ENCODE measurements at places on chromosomes 3 and 15. TPM values are rescaled to one million over a fixed set of nuclear protein-coding genes. Genes with fewer than 3 reads are reported as not detected.

- no peak for DNase-seq
Measured at GRCh38 chr3:53791317-53791716, 54.9 kb downstream of the CHDH start.

DNA sequence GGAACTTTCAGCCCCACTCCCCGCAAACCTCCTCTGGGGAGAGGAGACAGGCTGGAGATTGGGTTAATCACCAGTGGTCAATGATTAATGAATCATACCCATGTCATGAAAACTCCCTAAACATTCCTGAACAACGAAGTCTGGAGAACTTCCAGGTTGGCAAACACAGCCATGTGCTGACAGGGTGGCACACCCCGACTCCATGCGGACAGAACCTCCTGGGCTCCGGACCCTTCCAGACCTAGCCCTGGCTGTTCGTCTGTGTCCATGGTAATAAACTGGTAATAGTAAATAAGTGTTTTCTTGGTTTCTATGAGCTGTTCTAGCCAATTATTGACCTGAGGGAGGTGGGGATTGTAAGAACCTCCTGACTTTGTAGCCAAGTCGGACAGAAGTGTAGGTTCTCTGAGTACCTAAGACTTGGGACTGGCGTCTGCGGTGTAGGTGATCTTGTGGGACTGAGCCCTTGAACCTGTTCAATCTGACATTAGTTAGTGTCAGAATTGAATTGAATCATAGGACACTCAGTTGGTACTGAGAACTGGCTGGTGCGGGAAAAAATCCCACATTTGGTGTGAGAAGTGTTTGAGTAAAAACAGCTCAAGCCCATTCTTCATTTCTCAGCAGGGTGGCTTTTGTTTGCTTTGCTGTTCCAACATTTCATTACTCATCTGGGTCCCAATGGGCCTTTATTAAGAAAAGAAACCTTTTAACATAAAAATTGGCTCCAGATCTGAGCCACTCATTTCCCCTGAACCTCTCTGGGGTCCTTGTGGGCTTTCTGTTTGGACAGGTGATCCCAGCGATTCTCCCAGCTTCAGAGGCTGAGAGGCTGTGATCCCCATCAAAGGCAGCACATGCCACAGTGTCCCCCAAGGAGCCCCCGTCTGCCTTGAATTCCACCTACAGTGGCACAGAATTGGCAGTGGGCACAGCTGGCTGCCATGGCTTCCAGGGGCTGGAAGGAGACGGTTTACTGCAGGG is 151.0 kb downstream of the TJP1 start:
- no peak for DNase-seq

DNA sequence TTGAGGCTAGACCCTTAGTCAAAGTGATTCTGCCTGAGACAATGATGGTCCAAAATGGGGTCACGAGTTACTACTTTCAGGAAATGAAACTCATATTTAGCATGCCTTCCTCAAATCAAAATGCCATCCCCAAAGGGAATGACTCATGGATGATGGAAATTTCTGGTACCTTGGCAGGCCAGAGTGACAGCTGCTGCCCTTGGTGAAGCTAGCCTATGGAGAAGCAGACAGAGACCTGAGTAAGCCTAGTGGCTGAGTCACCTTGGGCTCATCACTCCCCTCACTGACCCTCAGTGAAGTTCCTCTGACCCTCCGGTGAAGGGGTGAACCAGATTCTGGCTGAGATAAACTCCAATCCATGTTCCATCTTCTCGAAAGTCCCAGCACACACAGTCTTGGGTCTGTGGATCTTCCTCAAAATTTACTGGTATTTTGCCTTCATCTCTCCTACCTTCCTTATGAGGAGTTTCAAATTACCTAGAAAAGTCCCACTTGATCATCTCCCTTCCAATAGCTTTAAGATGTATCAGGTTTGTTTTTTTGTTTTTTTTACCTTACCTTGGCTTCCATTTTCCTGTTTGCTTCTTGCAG is 54.5 kb upstream of the ABHD17C start:
- DNase-seq = no peak

DNA sequence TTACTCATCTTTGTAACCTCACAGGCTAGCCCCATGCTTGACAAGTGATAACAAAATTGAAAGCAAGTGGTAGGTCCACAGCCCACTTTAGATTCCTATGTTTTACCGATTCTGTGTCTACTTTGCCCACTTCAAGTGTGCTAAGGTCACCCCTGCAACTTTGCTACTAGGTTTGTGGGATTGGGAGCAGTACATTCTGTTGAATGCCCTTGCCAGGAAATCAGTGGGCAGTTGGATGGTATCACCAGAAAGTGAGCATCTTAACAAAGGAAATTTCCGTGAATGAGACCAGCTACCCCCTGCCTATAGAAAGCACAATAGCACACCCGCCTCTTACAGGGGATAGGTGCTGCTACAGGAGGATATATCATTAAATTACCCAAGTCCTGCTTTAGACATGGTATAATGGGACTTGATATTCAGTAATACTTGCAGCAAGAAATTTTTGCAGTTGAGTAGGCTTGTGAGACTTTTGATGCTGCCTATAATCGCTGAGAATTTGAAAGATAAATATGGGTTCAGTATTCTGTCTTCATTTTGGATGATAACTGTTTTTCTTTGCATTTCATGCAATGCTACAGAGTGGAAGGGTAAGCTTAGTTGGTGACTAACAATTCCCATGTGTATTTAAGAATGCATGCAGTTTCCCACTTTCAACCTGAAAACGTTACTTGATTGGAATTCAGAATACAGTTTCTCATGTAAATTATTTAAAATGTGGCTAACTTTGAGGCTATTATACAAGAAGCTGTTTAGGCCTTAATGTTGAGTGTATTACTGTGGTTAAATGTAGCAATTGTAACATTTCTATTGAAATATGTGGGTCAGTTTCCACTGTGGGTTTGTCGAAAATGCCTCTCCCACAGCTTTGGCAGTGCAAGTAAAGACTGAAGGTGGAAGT is 9.5 kb downstream of the EBLN2 start:
- DNase-seq = no peak

DNA sequence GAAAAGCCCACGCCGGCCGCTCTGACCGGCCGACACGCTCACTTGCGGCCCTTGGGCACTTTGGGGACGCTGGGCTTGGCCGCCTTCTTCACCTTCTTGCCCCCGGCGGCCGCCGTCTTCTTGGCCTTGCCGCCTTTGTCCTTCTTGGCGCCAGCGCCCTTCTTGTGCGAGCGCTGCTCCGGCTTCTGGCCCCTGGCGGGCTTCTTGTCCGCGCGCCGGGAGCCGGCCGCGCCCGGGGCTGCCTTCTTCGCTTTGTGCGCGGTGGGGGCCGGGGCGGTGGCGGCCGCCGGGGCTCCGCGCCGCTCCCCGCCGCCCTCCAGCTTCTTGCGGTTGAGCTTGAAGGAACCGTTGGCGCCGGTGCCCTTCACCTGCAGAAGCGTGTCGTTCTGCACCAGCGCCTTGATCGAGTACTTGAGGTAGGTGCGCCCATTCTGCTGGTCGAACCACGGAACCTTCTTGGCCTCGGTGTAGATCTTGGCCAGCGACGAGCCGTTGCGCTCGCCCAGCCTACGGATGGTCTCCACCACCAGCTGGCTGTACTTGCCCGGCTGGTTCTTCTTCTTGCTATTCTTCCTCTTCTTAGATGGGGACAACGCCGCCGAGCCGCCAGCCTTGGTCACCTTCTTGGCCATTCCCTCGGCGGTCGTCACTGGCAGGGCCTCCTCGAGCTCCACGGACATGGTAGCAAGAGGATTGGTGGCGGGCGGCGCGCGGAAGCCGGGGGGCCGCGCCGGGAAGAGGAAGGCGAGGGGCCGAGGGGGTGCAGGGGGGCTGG is 36.7 kb downstream of the HMCES start:
- DNase-seq = no peak

- DNase-seq = no peak
Measured at GRCh38 chr3:70466096-70466495, 153.7 kb upstream of the MDFIC2 start.

- no peak for DNase-seq
Measured at GRCh38 chr3:126355251-126355650, 2.0 kb downstream of the KLF15 start.

- DNase-seq = no peak
Measured at GRCh38 chr3:156252656-156253055, 132.3 kb downstream of the KCNAB1 start.

GRCh38 chr3:45870099-45870498 is 16.2 kb upstream of the CCR9 start:
- DNase-seq = no peak

DNA sequence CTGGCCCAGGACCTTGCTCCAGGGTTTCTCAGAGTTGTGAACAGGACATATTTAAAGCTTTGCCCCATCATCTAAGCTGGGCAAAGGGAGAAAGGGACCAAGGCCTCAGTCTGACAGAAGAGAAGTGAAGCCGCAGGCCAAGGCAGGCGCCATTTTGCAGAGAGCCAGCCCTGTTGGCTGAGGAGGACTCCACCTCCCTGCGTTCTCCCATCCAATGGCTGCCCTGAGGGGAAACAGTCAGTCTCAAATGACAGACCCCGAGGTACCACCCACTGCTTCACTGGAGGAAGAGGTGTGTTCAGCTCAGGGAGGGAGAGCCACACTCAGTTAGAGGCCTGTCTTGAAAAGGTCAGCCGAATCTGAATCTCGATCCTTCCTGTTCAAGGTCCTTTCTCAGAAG is 86.1 kb downstream of the ADAMTS17 start:
- DNase-seq = no peak

DNA sequence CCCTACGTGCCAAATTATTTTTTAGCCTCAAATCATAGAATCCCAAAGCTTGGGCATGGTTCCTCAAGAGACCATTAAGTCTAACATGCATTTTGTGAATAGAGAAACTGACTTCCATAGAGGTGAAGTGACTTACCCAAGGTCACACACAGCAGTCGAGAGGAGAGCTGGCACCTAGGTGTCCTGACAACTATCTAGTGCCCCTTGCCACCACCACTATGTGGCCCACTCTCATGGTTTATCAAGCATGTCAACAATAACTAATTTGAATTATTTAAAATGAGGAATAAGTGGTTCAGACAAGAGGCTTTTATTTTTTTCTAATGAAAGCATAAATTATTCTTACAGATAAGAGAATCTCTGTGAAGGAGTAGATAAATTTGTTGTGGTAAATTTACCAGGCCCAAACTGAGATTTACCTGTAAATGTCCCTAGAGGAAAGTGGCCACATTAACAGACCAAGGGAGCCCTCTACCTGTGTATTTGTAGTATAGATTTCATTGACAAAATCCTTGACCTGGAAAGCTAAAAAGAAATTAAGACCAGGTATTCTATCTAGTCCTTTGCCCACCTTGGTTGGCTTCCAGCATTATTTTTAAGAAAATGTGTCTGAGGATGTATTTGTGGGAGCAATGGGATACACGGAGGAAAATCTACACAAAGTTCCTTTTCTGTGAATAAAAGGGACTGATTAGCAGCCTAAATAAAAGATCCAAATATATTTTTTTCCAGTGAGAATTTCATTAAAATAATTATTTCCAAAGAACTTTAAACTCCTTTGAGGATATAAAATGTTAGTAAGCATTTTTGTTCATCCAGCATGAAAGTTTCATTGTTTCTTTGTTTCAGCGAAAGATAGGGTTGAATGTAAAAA is 49.1 kb downstream of the IQCH start:
- DNase-seq = peak; percentile 28

GRCh38 chr3:45980819-45981218 is 14.8 kb downstream of the FYCO1 start:
- DNase-seq = no peak

DNA sequence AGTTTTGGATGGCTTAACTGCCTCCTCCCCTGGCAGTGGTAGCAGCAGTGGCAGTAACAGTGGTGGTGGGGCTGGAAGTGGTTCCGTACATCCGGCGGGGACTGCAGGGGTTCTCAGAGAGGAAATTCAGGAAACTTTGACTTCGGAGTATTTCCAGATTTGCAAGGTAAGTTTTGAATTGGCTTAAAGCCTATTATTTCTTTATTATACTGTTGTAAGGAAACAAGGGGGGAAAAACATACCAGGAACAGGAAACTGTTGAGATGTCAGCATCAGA is 1.5 kb downstream of the STXBP5L start:
- DNase-seq = peak; percentile 26

DNA sequence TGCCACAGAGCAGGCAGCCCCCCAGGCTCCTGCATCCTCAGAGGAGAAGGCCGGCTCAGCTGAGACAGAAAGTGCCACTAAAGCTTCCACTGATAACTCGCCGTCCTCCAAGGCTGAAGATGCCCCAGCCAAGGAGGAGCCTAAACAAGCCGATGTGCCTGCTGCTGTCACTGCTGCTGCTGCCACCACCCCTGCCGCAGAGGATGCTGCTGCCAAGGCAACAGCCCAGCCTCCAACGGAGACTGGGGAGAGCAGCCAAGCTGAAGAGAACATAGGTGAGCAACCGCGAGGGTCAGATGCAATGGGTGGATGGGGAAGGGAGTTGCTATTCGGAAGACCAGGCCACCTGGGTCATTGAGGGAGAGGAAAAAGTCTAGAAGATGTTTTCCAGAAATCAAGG is 53.0 kb downstream of the GAP43 start:
- DNase-seq = no peak

- peak; percentile 53 for DNase-seq
Measured at GRCh38 chr3:73605412-73605811, 19.3 kb downstream of the PDZRN3 start.

- DNase-seq = no peak
Measured at GRCh38 chr3:47365213-47366153, 15.3 kb upstream of the PTPN23 start.

- DNase-seq = no peak
Measured at GRCh38 chr15:49492151-49492550, 69.1 kb downstream of the FGF7 start.

- no peak for DNase-seq
Measured at GRCh38 chr15:74210729-74211128, 8.1 kb upstream of the STRA6 start.

DNA sequence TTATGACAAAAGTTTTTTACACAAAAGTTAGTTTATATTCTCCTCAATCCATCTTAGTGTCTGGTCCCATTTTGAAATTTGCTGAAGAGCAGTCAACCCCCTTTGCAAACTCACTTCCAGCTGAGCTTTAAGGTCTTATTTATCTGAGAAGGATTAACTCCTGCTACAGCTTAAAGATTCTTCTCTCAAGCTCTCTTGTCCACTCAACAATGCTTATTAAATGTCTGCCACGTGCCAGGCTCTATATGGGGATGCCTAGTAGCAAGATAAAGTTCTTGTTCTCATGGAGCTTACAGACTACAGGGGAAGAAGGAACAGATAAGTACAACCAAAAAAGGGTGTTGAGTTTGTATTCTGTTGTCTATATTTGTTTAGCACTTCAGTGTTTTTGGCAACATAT is 18.7 kb downstream of the TMPRSS7 start:
- no peak for DNase-seq

LYZL4 gene
- not detected for total RNA-seq

GHSR gene
- not detected for total RNA-seq

SOX2 gene
- 1.2 TPM for total RNA-seq

STX19 gene
- total RNA-seq = not detected

GNB4 gene
- total RNA-seq = 44.3 TPM

PAQR9 gene
- total RNA-seq = 0.05 TPM

NR2E3 gene
- total RNA-seq = not detected

Measured in SK-MEL-5 (cell line).